ENCODE measurements at places on chromosomes 11 and 22. TPM values are rescaled to one million over a fixed set of nuclear protein-coding genes. Genes with fewer than 3 reads are reported as not detected.
A peak's percentile ranks its signal among the peaks of the same experiment; 100 is the strongest.

Gene NPTXR
- 18.0 TPM for total RNA-seq

Gene CLCF1
- 18.0 TPM for total RNA-seq

Gene GDPD4
- total RNA-seq, result not detected

Gene ZBTB16
- total RNA-seq, result 65.5 TPM

DNA sequence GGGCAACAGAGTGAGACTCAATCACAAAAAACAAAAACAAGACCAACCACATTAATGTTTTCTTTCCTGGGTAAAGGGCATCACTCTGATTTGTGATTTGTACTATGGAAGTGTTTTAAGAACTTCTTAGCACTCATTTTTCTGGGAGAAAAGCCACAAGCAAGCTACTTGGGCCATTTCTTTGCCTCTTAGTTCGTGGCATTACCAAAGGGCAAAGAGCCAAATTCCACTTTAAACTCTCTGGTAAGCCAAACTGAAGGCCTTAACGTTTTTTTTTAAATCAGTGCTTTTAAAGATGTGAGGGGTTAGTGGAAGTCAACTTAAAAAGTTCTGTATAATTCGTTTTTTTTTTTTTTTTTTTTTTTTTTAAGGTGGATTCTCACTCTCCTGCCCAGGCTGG lies 36.9 kb downstream of the CAT start:
- DNase-seq, result no peak

GRCh38 chr11:28962502-28962901 lies 854.3 kb downstream of the METTL15 start:
- no peak for DNase-seq

DNA sequence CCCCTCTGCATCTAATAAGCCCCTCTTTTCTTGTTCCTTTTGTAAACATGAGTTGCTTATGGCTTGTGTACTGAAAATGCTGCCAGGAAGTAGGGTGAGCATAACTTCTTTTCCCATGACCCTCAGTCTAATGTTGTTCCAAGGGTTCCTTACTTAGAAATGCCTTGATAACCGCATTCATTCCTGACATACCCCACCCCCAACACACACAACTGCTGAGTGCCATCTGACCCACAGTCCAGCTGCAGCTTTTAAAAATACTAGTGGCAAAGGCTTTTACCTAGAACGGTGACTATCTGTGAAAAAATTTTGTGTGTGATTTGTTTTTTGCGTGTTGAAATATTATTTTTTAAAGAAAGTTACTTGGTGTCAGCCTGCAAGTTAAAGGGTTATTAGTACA lies 52.6 kb downstream of the ARHGAP42 start:
- no peak for DNase-seq

GRCh38 chr22:49134076-49134475 lies 693.6 kb downstream of the BRD1 start:
- no peak for DNase-seq

GRCh38 chr11:6818967-6819366 lies 19.5 kb upstream of the OR6A2 start:
- no peak for DNase-seq

DNA sequence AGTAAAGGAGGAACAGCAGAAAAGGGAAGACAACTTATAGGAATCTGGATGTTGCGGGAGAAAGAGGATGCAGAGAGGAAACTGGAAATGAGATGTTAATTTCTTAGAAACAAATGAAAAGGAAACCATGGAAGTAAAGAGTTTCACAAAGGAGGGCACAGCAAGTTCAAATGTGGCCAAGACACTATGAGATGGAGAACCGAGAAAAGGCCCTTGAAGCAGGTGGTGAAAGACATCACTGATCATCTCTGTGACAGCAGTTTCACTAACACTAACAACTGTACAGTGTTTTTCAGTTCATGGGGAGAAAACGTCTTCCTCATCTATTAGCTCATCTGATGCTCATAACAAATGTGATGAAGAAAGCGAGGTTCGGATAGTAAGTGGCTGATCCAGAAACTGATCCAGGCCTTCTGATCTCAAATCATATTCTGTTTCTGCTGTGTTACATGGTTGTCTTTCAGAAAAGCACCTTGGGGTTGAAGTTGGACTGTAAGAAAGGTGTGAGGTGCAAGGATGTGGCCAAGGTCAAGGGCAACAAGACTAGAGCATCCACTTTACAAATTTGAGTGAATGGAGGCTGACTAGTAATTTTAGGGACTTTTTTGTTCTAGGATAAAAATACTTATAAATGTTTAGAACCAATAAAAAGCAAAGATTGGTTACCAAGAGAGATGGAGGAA lies 492.1 kb upstream of the CADM1 start:
- DNase-seq, result no peak

- DNase-seq, result no peak
Observed at GRCh38 chr11:73346186-73346935, 29.8 kb upstream of the RELT start.

GRCh38 chr11:131038597-131038996 lies 122.3 kb upstream of the SNX19 start:
- DNase-seq, result no peak

GRCh38 chr11:17605651-17606122 lies 58.6 kb downstream of the OTOG start:
- peak; percentile 50 for DNase-seq

GRCh38 chr22:43969989-43970755 lies 14.9 kb downstream of the SAMM50 start:
- DNase-seq, result no peak

DNA sequence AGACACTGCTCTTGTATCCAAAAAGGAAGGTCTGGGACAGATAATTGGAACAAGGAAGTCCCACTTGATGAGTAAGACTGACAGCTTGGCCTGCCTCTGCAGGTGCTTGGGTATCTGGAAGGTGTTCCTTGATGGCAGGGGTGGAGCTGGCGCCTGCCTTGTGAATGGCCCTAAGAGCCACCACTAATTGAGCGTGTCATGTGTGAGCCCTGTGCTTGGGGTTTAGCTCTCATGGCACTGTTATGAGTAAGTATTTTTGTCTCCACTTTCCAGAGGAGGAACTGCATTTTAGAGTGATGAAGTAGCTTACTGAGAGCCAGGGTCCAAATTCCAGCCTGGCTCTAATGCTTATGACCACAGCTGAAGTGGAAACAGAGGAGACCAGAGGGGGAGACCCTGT lies 71.2 kb upstream of the NECTIN1 start:
- no peak for DNase-seq

GRCh38 chr11:61671527-61671926 lies 8.7 kb upstream of the DAGLA start:
- DNase-seq, result no peak

DNA sequence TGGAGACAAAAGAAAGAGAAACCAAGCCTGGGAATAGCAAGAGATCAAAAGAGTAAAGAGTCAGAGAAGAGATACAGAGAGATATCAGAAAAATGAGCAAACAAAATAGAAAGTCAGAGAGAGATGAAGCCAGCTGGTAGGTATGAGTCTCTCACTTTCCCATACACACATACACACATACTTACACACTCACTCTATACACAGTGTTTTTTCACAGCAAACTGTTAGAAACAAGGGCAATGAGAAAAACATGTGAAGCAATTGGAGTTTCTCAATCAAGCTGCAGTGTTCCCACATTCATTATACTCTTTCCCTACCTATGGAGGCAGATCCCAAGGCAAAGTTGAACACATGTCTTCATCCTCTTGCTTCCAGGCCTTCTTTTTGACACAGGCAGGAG lies 2.6 kb upstream of the NLRP10 start:
- no peak for DNase-seq

Data from right atrium auricular region (tissue), 2 donors.